ENCODE measurements at places on chromosomes 4 and X.

DNA sequence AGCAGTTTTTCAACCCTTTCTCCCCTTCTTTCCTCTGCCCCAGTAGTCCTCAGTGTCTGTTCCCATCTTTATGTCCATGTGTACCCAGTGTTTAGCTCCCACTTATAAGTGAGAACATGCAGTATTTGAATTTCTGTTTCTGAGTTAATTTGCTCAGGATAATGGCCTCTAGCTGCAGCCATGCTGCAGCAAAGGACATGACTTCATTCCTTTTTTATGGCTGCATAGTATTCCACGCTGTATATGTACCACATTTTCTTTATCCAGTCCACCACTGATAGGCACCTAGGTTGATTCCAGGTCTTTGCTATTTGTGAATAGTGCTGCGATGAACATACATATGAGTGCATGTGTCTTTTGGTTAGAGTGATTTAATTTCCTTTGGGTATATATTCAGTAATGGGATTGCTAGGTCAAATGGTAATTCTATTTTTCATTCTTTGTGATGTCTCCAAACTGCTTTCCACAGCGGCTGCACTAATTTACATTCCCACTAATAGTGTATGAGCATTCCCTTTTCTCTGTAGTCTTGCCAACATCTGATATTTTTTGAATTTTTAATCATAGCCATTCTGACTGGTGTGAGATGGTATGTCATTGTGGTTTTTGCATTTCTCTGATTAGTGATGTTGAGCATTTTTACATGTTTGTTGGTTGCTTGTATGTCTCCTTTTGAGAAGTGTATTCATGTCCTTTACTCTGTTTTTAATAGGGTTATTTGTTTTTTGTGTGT lies 54.6 kb upstream of the ANK2 start:
- DNase-seq = no peak

DNA sequence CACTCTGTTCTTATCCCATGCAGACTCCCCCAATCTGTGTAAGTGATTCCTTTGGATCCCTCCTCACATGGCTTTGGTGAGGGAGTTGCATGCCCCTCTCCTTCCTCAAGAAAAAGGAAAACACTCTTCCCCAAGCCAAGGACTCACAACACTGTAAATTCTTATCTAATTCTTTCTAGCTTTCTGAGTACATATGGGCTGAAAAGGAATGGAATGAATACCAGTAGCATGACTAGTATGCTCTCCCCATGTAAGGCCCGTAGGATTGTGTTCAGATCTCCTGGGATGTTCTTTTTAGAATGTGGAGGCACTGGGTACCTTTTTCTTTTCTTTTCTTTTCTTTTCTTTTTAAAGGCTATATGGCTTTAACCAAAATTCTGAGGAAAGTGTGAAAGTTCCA lies 17.0 kb upstream of the MAGED1 start:
- no peak for DNase-seq

DNA sequence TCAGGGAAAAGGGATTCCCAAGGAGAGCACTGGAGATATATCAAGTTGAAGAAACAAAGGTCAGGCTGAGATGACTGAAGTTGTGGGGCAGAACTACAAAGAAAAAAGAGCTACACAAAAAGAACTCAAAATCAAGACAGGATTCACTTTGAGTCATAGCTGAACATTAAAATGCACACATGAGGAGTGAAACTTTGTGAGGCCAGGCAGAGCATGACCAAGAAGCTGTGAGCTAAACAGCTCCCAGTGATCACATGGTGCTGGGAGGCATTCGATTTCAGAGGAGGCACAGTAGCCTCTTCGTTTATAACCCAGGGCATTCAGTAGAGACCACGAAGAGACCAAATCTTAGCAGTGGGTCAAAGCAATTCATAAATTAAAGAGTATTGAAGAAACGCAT lies 145.3 kb downstream of the ATRX start:
- no peak for DNase-seq

DNA sequence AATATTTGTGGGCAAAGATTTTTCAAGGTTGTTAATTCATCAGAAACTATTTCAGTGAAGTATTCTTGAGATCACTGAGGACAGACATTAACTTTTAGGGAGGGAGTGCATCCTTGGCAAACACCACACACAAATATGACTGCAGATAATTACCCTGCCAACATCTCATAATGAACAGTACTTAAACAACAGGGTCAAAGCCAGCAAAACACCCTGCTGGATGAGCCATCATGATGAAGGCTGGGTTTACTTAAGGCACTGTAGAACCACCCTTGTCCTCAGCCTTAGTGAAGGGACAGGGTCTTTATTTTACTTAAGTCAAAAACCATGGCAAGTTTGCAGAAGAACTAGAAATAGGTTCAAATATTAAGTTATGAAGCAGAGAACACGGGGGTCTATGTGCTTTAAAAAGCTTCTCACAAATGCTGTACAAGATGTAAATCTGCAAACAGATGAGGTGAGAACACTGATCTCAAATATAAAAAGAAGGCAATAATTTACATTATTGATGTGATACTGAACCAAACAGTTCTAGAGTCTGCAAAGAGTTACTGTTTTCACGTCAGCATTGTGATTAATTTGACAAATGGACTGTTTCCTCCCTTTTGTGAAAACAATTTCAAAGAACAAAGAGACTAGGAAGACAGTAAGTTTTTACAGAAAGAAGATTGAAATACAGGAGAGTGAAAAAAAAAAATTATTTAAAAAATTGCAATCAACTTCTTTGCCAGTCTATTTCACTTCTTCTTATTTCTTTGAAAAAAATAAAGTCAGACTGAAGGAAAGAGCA lies 28.2 kb downstream of the TAPT1 start:
- no peak for DNase-seq

DNA sequence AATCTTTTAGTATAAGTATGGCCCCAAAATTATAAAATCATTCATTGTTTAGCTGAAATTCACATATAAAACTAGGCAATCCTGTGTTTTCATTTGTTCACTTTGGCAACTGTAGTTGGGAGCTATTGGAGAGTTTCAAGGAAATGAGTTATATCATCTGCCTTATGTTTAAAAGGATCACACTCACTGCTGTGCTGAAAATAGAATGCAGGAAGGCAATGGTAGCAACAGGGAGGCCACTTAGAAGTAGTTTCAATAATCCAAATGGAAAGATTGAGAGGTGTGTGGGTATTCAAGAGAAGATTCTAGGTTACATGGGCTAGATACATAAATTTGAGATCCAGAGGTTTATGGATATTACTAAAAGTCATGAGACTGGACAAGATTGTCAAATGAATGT lies 184.9 kb downstream of the PDGFC start:
- no peak for DNase-seq

- no peak for DNase-seq
Measured at GRCh38 chr4:87213421-87214075, 6.9 kb downstream of the KLHL8 start.

DNA sequence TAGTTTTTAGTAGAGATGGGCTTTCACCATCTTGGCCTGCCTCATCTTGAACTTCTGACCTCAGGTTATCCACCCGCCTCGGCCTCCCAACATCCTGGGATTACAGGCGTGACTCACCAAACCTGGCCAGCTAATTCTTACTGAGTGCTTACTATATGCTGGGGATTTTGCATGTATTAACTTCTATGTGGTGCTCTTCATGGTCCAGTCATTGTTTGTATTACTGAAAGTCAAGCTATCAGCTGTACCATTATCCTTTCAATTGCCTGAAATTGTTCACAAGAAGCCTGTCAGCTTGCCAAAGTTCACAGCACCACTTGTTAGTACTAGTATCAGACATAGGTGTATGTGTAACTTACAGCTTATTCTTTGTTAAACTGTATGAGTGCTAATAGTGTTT lies 1272.1 kb downstream of the ARAP2 start:
- no peak for DNase-seq

Data from activated T-helper 9 cell treated with anti-CD3 and anti-CD28 coated beads, Interleukin-2, amount 50 U/mL, for 16 hours (primary cell).